ENCODE measurements at places on chromosomes 11 and 22.

DNA sequence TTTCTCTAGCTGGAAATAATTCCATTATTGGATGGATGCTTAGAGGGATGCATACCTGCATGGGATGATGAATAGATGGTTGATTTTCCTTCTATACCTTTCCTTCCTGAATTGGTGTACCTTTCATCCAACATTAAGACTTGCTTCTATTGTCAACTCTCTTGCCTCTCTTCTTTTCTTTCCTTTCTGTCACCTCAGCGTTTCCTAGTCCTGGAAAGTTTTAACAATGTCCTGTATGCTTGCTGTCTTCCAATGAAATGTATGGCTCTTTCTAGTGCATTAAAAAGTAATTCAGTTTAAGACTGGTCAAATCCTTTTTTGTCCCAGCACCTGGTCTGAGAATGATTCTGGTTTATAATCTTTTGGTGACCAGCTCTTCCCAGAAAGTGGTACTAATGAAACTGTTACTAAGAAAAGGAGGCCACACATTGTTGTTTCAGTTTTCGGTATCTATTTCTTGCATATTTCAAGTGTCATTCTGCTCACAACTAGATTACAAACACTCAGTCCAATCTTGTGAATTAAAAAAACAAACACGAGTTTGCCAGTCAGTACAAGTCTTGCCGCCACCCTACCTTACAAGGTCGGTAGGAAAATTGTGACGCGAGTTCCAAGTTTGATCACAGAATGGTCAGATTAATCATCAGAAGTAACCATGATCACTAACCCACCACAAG is 8.0 kb downstream of the POU2AF1 start:
- no peak for DNase-seq

- no peak for DNase-seq
Observed at GRCh38 chr22:24099071-24099470, 82.2 kb upstream of the SUSD2 start.

GRCh38 chr22:38861170-38861876 is 10.7 kb downstream of the CBX6 start:
- no peak for DNase-seq

GRCh38 chr22:49760630-49761571 is 66.8 kb downstream of the BRD1 start:
- no peak for DNase-seq

DNA sequence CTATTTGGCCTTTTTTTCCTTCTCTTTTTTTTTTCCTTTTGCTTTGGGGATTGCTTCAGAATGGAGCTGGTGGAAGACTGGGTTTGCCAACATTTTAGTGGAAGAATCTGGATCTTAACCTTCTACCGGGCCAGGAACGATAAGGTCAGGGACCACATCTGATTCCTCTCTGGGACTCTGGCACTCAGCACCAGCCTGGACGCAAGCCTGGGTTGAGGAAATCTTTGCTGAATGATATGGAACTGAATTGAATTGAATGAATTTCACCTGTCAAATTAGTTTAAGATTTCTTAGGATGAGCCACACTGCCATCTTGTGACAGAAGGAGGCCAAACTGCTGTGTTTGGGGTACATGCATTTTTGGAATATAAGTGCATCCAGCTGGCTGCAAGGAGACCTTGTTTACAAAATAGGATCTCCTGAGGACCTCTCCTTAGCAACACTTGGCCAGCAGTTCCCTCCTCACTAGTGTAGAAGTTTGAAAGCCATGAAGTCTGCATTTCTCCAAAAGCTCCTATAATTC is 30.4 kb downstream of the TPBGL start:
- DNase-seq, result no peak

DNA sequence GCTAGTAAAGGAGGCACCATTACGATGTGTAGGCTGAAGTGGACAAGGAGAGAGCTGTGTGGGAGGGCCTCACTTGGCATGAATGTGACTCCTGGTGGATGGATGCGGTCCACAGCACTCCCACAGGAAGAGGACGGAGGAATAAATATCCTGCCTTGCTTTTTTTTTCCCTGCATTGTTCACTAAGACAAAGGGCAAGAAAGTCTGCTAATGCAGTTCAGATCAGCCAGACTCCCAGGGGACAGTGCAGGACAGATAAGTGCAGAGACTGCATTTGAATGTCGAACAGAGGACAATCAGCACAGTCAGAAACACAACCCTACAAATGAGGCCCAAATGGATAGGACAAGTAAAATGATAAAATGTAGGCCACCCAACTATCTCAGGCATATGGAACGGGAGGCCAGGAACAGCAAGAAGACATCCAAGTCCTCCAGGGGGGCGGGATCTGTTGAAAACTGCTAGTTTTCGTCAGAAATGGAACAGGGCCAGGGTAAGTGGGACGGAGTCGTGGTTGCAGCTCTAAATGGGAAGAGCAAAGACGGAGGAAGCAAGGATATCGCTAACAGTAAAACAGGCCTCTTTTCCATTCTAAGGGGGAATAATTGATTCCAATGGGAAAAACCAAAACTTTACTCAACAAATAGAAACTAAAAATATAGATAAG is 25.2 kb upstream of the OR8B8 start:
- DNase-seq, result no peak

DNA sequence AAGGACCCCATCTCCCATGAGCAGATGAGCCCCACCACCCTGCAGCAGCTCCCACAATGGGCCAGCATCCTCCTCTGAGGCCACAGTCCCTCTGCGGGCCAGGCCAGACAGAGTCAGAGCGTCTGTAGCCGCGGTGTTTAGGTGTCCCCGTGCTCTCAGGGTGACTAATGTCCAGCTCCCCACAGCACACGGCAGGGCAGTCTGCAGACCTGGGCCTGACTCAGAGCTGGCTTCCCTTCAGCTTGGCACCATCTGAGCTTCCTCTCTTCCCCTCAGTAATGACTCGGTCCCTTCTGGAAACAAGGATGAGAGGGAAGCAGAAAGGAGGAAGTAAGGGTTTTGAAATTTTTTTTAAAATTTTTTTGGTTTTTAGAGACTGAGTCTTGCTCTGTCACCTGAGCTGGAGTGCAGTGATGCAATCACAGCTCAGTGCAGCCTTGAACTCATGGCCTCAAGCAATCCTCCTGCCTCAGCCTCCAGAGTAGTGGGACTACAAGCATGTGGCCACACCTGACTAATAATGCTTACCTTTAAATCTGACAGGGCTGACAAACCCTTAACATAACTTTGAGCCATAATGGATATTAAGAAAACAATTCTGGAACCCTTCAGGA is 28.5 kb downstream of the LRRC74B start:
- no peak for DNase-seq

GRCh38 chr11:100735949-100736675 is 49.0 kb downstream of the ARHGAP42 start:
- DNase-seq, result no peak

DNA sequence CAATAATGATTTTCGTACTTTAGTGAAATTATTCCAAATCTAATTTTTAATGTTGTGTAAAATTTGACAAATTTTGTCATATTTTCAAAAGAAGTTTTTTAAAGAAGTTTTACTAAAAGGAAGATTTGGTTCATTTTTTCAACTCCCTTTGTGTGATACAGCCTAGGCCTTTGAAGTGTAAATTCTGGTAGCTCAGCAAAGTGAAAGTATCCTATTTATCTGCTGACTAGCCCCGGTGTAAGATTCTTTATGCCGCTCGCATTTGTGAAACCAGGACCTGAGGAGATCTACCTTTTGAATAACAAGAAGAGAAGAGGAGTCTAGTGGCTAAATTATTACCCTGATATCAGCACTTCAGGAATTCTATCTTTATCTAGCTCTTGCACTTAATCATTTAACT is 177.4 kb downstream of the JRKL start:
- no peak for DNase-seq

GRCh38 chr11:2513441-2513840 is 68.6 kb downstream of the KCNQ1 start:
- DNase-seq, result no peak

GRCh38 chr11:3971756-3972404 is 116.4 kb downstream of the STIM1 start:
- no peak for DNase-seq

DNA sequence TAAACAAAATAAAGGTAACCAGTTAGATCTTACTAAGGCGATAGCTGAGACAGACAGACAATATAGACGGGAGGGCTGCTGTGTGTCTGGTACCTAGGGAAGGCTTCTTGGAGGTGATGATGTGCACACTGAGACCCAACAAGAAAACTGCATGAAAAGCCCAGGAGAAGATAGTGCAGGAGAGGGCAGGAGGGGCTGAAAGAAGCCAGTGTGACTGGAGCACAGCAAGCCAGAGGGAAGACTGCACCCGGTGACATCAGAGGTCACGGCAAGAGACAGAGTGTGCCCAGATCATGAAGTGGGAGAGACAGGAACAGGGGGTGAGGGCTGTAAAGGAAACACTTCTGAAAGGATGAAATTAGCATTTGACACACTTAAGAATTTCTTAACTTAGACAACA is 266.3 kb downstream of the BRD1 start:
- no peak for DNase-seq

GRCh38 chr11:7143908-7144307 is 55.1 kb downstream of the RBMXL2 start:
- no peak for DNase-seq

DNA sequence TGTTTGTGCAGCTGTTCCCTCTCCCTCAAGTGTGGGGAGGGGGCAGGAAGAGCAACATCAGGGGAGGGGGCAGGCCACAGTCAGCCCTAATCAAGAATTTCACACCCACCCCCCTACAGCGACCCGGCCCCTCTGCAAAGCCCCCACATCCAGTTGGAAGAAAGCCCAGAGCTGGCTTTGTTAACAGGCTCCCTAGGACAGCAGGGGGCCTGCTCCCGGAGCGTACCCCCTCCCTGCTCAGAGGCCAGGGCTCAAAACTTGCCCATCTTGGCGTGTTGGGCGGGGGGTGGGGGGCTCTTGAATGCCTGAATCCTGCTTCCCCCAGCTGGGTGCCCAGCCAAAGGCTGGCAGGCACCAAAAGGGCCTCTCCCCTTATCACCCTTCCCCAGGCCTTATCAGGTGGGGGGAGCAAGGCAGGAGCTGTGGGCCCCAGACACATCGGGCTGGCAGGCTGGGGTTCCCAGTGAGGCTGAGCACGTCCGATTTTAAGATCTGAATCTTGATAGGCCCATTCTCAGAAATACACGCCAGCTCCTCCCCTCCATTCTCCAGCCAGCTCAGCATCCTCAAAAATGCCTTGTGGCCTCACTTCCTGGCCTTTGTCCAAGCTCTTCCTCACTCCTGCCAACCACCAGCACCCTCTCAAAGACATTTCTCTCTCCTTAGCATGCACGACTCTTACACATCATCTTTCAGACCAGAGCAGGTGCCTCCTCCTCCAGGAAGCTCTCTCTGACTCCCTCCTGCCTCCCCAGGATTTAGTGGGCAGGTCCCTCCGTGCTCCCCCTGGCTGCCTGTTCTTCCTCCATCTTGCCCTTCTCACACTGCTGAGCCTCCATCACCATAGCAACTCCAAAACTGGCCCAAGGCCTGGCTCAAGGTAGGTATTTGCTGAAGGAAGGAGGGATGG is 384.8 kb downstream of the MN1 start:
- no peak for DNase-seq

DNA sequence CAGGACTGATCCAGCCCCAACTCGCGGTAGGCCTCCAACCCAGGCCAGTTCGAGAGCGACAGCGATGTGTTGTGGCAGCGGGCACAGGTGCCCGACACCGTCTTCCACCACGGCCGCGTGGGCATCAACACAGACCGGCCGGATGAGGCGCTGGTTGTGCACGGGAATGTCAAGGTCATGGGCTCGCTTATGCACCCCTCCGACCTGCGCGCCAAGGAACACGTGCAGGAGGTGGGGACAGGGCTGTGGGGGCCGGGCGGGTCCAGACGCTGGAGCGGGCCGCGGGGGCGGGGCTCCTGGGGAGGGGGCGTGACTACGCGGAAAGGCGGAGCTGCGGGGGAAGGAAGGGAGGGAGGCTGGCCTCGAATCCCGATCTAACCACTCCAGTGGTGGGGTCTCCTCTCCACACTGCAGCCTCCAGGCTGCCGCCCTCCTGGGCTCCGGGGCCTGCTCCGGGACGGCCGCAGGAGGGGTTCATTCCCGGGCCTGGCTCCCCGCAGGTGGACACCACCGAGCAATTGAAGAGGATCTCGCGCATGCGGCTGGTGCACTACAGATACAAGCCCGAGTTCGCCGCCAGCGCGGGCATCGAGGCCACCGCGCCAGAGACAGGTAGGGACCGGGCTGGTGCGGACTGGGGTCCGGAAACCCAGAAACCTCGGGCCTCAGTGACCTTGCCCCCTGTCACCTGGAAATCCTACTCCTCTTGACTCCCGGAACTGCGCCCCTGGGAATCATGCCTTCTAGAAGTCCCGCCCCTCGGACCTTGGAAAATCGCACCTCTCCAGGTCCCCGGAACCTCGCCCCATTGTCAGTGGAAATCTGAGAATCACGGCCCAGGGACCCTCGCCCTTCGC is 14.9 kb downstream of the TMEM258 start:
- DNase-seq, result peak; percentile 43

DNA sequence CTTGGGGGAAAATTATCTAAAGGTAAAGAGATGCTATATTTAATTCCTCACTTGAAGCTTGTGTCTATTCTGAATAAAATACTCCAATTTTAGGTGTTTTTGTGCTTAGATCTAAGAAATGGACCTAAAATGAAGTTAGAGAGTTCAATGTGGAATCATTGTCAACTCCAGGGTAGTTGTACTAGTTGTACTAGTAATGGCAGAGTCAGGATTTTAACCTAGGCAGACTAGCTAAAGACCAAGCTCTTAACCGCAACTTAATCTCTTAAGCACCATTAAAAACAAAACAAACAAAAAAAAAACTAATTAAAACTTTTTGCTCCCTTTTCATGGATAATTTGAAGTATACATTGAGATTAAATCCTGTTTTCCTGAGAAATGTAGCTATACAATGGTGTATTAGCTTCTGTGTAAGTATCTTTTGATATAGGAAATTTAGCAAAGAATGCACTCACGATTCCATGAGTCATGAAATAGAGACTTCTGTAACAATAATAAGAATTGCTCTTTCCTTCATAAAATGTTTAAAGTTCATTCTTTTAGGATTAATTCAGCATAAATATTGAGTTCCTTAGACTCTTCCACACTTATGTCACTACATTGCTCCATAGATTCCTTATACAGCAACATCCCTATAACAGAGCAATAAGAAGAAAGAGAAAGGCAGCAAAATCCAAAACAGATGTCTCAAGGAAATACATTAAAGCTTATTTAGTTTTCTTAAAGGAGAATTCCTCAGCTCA is 26.5 kb upstream of the SOX6 start:
- no peak for DNase-seq

GRCh38 chr11:100691896-100692653 is 5.0 kb downstream of the ARHGAP42 start:
- no peak for DNase-seq

DNA sequence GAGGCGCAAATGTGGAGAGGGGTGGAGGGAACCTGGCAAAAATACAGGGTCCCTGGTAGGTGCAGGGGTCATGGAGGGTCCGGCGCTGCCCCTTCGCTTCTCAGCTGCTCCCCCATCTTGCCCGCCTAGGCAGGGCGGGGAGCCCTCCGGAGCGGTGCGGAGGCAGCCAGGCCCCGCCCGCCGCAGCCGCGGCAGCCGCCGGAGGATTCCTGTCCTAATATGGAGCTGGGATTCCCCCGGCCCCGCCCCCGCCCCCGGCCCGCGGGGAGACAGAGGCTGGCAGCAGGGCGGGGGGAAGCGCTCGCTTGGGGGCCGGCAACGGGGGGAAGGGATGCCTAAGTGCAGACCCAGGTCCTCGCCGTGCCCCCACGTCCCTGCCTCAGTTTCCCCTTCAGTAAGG is 1.0 kb upstream of the NPAS4 start:
- DNase-seq, result no peak

GRCh38 chr11:111566324-111566723 is 25.8 kb downstream of the LAYN start:
- DNase-seq, result no peak
